ENCODE measurements at places on chromosomes 7 and 10.

- DNase-seq = no peak
Measured at GRCh38 chr7:25633426-25634036, 405.2 kb upstream of the NPVF start.

GRCh38 chr10:72340510-72341261 lies 14.0 kb downstream of the DNAJB12 start:
- DNase-seq = no peak

GRCh38 chr10:12635127-12635541 lies 285.8 kb downstream of the CAMK1D start:
- no peak for DNase-seq

- DNase-seq = no peak
Measured at GRCh38 chr7:106155027-106155426, 42.9 kb upstream of the SYPL1 start.

- peak; percentile 5 for DNase-seq
Measured at GRCh38 chr7:84701524-84702306, 485.1 kb downstream of the SEMA3D start.

- no peak for DNase-seq
Measured at GRCh38 chr10:61795147-61795546, 106.4 kb upstream of the ARID5B start.

DNA sequence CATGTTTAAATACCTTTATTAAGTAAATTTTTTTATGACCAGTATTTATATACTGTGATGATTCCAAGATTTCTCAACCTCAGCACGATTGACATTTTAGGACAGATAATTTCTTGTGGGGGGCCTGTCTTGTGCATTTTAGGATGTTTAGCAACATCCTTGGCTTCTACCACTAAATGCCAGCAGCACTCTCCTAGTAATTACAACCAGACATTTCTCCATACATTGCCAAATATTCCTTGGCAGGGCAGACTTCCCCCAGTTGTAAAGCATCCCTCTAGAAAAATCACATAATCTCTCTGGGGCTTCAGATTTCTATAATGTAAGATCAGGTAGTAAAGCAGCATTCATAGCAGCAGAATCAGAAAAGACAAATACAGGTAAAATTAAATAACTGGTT lies 7.8 kb upstream of the LIPM start:
- no peak for DNase-seq

DNA sequence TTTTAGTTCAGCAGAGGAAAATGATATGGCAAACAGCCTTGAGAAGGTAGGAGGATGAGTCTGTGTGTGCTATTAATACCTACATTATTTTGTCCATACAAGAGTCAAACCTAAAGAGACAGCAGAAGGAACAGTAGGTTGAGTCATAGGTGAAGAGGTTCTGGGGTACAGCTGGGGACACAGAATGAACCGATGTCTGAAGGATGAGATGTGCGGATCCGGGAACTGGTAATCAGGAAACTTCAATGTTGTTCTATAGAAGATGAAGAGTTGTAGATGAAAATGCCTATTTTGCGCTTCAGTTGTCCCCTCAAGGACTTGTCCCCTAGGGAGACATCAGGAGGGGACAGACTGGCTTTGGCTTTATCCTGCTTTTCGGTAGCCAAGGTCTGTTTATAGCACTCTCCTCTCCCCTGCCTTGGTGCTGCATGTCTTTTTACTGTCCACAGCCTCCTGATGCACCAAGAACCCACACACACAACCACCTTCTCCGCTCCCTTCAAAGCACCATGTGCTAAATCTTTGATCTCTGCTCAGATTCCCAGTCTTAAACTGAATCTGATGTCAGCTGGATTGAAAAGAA lies 94.6 kb downstream of the GNAT3 start:
- DNase-seq = no peak
